Epithelial cell of proximal tubule (primary cell): ENCODE measurements at places on chromosomes 5 and 9.

GRCh38 chr5:138650196-138650595 is 75.0 kb upstream of the HSPA9 start:
- DNase-seq: no peak

DNA sequence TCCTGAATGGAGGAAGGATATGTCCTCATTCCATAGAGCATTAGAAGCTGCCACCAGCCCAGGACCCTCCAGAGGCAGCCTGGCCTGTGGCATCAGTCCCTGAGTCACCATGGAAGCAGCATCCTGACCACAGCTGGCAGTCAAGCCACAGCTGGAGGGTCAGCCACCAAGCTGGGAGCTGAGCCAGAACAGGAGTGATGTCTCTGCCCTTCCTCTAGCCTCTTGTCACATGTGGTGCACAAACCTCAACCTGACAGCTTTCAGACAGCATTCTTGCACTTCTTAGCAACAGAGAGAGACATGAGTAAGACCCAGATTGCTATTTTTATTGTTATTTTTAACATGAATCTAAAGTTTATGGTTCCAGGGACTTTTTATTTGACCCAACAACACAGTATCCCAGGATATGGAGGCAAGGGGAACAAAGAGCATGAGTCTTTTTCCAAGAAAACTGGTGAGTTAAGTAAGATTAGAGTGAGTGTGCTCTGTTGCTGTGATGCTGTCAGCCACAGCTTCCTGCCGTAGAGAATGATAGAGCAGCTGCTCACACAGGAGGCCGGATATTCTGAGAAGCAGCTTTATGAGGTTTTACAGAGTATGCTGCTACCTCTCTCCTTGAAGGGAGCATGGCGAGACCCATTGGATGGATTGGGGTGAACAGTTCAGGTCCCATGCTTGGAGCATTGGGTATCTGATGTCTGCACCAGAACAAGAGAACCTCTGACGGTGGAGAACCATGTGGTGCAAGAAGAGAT is 13.0 kb upstream of the CYFIP2 start:
- no peak for DNase-seq

- no peak for DNase-seq
These were observed 222.3 kb downstream of the ARRDC3 start for GRCh38 chr5:91160714-91161285.

- DNase-seq: no peak
These were observed 74.3 kb downstream of the SLC44A1 start for GRCh38 chr9:105318729-105319191.

GRCh38 chr9:14186096-14186495 is 127.8 kb downstream of the NFIB start:
- no peak for DNase-seq

DNA sequence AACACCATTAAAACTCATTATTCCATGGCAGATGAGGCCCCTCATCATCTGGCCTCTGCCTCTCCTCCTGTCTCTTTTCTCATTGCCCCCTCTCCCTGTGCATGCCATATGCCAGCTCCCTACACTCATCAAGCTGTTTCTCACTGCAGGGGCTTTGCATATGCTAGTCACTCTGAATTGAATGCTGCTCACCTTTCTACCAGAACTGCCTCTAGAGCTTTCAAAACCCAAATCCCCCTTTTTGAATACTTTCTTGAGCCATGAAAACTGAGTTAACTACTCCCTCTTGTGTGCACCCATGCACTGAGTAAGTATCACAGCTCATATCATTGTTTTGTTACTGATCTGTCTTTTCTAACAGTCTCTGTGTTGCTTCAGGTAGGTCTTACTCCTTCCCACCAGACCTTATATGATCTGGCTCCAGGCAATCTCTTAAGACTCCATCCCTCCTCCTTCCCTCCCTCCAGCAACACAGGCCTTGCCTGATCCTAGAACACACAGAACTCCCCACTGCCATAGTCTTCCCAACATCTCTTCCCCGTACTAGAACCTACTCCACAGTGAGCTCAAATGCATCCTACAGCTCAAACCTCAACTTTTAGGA is 60.5 kb downstream of the ASTN2 start:
- no peak for DNase-seq

DNA sequence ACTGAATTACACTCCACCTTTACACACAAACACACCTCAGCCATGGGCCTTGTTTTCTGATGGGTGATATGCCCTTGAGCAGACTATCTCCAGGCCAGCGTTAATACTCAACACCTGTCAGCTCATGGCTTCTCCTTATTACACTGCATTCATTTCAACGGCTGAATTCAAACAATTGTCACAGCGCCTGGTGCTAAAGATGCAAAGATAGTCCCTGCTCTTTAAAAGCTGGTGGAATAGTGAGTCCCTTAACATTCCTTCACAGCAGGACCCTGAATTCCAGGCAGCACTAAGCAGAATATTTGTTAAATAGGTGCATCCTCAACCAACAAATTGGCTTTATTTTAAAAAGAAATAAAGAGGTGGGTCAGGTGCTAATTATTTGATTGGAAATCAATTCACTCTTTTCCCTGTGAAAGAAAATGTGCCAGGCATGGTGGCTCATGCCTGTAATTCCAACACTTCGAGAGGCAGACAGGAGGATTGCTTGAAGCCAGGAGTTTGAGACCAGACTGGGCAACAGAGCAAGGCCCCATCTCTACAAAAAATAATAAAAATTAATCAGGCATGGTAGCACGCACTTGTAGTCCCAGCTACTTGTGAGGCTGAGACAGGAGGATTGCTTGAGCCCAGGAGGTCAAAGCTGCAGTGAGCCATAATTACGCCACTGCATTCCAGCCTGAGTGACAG is 155.7 kb upstream of the EFNA5 start:
- no peak for DNase-seq

DNA sequence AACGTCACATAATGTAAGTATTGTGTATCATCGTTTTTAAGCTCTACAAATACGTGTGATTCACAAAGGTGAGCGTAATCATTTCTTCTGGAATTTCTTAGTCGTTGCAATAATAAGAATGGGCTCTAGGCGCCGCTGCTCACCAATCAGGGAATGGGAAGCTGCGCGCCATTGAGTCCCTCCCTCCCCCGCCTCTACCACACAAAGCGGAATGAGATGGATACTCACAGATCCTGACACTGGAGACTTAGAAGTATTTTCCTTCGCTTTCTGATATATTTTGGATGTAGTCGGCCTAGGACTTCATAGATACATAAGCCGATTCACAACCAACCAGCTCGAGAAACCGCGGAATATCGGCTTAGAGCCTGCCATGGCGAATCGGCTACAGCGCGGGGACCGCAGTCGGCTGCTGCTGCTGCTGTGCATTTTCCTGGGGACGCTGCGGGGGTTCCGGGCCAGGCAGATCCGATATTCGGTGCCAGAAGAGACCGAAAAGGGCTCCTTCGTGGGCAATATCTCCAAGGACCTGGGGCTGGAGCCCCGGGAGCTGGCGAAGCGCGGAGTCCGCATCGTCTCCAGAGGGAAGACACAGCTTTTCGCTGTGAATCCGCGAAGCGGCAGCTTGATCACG is at the start of gene PCDHGA11:
Gene PCDHGA11, plus strand, starts transcription at position 197 of the 634 bp plus-strand sequence. Its CDS starts 177 bp downstream, at position 374.
- DNase-seq: no peak
